ENCODE measurements at places on chromosomes 2 and 18.

- no peak for DNase-seq
Measured at GRCh38 chr2:138500592-138501424, 762 bp upstream of the SPOPL start.

DNA sequence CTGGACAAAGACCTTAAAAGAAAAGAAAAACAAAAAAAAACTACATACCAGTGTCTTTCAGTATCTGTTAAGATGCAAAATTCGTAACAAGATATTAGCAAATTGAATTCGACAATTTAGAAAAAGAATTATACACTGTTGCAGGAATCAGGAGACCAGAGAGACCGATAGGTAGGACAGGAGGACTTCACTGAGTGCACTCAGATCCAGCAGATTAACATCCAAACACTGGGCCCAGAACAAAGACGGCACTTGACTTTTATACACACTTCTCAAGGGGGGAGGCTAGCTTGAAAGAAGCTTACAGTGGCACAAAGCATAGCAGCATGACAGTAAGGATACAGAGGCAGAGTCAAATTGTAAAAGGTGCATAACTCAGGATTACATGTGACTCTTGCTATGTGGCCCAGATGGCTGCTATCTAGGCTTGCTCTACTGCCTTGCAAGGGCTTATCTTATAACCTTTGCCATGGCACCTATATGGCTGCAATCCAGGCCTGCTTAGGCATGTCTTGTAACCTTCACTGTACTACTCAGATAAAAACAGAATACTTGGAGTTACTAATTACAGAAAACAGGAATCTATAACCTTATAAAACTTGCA is 507.3 kb upstream of the LRRTM4 start:
- no peak for DNase-seq

DNA sequence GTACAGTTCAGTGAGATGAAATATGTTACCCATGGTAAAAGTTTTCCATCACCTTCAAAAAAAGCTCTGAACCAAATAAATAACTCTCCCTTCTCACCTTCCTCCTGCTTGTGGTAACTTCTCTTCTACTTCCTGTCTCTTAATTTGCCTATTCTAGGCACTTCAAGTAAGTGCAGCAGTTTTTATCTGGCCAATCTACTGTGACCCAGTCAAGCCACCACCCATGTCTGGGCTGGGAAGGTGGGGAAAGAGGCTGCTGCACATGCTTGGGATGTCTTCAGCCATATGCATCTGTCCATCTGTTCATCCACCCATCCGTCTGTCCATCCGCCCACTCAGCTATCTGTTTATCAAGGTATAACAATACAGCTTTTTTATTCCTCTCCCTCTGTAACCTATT is 31.6 kb downstream of the ZNF532 start:
- no peak for DNase-seq

GRCh38 chr2:10829299-10829698 is 16.7 kb upstream of the PDIA6 start:
- no peak for DNase-seq

GRCh38 chr2:220219371-220219770 is 591.9 kb downstream of the SLC4A3 start:
- DNase-seq, result no peak

GRCh38 chr2:172253190-172254052 is 150.7 kb upstream of the DLX2 start:
- DNase-seq, result peak; percentile 26

DNA sequence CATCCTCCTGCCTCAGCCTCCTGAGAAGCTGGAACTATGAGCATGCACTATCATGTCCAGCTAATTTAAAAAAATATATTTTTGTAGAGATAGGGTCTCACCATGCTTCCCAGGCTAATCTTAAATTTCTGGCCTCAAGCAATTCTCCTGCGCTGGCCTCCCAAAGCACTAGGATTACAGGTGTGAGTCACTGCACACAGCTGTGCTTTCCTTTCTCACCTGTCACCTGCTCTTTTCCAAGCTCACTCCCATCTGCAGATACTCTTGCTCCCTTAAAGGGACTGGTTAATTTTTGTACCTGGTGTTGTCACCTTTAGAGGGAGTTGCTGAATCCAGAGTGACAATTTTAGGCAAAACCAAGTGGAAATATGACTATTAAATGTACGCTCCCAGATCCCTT is 178.2 kb downstream of the LOXHD1 start:
- no peak for DNase-seq

DNA sequence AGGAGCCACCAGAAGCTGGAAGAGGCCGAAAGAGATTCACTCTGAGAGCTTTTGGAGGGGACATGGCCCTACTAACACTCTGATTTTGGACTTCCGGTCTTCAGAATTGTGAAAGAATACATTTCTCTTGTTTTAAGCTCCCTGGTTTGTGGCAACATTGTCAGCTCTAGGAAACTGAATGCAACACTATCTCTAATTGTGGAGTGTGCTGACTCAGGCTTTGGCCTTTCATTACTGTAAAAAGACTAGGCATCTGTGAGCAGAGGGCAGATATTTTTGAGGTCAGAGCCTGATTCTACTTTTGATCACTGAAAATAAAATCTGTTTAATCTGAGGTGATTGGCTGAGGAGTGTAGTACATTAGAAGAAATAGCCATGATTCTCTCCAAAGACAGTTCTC is 185.4 kb upstream of the FAM98A start:
- DNase-seq, result no peak
